ENCODE measurements at places on chromosomes 3 and 15.

GRCh38 chr3:77718311-77718710 is 678.4 kb downstream of the ROBO2 start:
- DNase-seq: no peak

GRCh38 chr3:185988816-185989175 is 51.0 kb upstream of the TRA2B start:
- DNase-seq: no peak

- DNase-seq: no peak
Measured at GRCh38 chr15:78993931-78994530, 49.2 kb upstream of the CTSH start.

GRCh38 chr15:57504599-57504940 is 87.1 kb upstream of the MYZAP start:
- no peak for DNase-seq

- DNase-seq: no peak
Measured at GRCh38 chr3:114451561-114452018, 157.8 kb downstream of the TIGIT start.

DNA sequence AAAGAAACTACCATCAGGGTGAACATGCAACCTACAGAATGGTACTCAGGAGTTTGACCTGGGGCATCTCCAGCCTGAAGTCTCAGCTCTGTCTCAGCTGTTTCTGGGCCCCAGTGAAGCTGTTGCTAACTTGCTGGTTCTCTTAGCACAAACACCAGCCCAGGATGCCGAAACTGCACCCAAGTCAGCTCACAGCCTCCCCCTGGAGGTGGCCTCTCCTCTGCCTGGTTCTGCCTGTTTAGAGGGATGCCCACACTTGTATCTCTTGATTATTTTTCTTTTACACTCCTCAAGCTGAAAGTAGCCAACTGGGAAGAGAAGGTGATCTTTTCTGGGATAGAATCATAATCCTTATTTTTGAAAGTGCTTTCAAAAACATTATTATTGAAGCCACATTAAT is 289.0 kb upstream of the RASGRP1 start:
- DNase-seq: peak; percentile 21

GRCh38 chr3:26752466-26752865 is 129.9 kb downstream of the LRRC3B start:
- DNase-seq: no peak

DNA sequence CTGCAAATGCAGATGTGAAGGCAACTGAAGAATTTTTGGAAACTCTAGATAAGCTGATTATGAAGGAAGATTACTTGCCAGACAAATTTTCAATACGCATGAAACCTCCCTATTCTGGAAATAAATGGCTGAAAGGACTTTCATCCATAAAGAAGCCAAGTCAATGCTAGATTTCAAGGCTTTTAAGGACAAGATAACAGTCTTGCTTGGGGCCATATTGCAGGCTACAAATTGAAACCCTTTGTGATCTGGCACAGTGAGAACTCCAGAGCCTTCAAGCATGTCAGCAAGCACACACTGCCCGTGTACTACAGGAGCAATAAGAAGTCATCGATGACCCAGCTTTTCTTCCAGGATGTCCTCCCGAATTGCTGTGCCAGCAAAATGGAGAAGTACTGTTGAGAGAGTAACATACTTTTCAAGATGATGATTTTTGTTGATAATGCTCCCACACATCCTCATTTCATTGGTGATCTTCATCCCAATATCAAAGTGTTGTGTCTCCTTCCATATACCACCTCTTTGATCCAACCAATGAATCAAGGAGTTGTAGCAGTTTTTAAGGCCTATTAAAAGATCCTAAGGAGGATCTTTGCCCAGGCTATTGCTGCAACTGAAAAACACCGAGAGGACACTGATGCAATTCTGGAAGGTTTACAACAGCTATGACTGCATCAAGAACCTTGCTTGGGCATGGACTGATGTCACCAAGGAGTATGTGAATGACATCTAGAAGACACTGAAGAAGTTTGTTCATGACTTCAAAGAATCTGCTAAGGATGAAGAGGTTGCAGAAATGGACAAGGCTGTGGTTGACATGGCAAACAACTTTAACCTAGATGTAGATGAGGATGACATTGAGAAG is 20.3 kb downstream of the CALML4 start:
- no peak for DNase-seq

- no peak for DNase-seq
Measured at GRCh38 chr3:110646496-110646895, 425.1 kb upstream of the NECTIN3 start.

GRCh38 chr3:37534940-37535339 is 326.7 kb upstream of the CTDSPL start:
- no peak for DNase-seq

GRCh38 chr15:99413955-99414754 is 151.6 kb upstream of the MEF2A start:
- no peak for DNase-seq

- DNase-seq: no peak
Measured at GRCh38 chr3:102464261-102464660, 29.4 kb downstream of the ZPLD1 start.

DNA sequence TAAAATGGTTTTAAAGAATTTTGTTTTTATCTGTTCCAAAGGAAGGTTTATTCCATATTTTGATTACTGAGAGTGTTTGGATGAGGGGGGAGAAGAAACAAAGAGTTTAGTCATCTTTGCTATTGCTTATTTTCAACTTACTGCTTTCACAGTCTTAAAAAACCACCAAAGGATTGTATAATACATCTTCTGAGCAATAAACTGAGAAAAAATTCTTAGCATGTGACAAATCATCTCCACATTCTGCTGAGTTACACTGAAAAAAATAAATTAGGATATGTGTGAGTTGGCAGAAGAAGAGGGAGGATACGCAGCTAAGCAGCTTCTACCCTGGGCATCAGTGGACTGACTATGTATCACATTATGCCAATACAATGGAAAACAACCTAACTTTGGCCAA is 23.2 kb upstream of the ACTC1 start:
- no peak for DNase-seq

DNA sequence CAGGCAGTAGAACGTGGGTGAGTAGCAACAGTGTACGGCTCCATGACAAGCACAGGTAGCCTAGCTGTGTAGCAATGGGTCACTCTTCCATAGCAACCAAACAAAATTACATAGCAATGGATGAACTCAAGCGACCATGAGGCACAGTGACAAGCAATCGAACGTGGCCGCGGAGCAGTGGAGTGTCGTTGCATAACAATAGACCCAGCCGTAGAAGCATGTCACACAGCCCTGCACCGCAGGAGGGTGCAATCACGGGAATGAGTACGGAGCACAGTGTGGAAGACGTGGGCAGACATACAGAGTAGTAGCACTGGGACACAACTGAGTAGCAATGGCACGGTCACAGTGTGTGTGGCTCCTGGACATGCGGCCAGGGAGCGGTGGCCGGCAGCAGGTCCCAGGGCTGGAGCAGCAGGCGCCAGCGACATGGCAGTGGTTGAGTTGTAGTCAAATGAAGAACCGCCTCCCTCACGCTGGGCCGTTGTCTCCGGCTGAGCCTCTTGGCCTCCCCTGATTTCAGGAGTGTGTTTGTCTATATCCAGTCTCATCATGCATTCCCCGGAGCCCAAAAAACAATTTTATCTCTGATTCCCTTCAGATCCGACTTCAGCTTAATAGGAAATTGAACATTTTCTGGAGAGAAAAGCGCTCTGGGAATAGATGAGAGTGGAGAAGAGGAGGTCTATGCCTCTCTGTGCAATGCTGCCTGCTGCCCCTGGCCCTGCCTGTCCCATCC is 64.1 kb downstream of the CCDC33 start:
- no peak for DNase-seq

DNA sequence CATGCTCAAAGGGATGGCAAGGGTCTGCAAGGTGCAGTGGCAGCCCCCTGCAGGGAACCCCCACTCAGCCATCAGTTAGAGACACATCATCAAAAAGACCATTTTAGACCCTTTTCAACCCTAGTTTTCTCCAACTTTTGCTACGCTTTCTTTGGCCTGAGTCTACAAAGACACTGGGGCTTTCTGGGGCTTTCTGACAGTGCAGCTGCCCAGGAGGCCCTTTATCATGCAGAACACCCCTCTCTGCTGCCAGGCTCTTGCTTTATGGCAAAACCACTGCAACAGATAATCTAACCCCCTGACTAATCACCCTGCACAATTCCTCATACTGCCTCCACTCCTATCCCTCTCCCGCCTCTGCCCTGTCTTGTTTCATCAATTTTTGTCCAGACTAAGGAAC is 2.4 kb downstream of the NMNAT3 start:
- no peak for DNase-seq

GRCh38 chr15:36584511-36584910 is 5.1 kb downstream of the CDIN1 start:
- no peak for DNase-seq

GRCh38 chr3:61929617-61930016 is 368.2 kb downstream of the PTPRG start:
- DNase-seq: no peak

- no peak for DNase-seq
Measured at GRCh38 chr15:74374648-74375302, 7.3 kb upstream of the CYP11A1 start.

- no peak for DNase-seq
Measured at GRCh38 chr3:138205527-138205926, 18.4 kb downstream of the ARMC8 start.

DNA sequence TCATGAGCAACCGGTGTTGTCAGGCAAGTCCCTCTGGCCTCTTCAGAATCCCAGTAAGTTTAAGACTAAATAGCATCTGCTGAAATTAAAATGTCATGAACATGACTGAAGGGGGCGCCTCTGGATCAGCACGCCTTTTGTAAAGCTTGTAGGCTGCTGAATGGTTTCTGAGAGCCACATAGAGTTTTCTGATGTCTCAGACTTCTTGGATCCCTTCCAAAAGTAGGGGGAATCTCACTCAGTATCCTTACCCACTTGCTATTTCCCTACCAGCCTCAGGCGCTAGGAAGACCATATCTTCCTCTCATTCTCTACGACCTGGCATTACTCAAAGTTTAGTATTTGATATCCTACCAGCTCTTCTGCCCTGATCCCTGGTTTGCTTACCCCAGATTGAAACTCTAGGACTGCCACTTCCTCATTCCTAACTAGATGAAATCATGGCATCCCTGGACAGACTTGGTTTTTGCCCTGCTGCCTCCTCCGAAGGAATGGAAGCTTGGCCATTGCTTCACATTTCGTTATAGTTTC is 62.7 kb upstream of the CD47 start:
- DNase-seq: peak; percentile 70

DNA sequence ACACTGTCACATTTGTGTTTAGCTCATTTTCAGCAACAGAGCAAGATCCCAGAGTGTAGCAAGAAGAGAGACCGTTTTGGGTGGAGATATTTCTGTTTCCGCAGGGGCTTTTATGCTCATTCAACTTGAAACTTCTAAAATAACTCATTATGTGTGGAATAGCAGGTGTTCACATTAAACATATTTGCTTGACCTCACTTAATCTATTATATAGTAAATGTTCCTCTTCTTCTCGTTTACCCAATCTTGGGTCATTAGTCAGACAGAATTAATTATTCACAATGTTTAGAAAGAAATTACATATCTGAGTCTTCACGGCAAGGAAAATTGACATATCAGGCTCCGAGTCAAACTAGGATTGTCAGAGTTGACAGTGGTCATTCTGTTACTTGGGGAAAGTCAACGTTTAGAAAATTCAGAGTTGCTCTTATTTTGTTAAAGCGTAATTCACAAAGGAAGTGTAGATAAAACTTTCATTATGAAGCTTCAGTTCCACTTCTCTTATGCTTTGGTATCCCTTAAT is 222.9 kb downstream of the TPRG1 start:
- peak; percentile 87 for DNase-seq

DNA sequence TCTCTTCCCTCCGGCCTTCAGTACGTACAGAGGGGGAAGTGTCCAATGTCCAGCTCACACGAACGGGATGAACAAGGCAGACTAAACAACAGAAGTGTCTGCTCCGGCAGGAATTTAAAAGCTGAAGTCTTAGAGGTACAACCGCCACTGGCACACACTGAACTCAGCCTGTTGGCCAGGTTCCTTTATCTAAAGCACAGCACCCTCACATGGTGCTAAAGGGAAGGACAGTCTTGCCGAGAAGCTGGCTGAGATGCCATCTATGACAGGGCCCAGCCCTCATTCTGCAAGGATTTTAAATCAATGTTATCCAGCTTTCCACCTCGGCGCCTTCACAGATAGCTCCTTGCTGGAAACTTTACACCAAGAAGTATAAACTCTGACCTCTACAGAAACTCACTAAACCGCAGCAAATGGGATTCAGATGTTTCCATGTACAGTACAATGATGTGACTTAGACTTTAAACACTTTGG is 2.8 kb downstream of the ADAMTS17 start:
- DNase-seq: peak; percentile 61

GRCh38 chr15:77312523-77312922 is 107.4 kb downstream of the PEAK1 start:
- no peak for DNase-seq

DNA sequence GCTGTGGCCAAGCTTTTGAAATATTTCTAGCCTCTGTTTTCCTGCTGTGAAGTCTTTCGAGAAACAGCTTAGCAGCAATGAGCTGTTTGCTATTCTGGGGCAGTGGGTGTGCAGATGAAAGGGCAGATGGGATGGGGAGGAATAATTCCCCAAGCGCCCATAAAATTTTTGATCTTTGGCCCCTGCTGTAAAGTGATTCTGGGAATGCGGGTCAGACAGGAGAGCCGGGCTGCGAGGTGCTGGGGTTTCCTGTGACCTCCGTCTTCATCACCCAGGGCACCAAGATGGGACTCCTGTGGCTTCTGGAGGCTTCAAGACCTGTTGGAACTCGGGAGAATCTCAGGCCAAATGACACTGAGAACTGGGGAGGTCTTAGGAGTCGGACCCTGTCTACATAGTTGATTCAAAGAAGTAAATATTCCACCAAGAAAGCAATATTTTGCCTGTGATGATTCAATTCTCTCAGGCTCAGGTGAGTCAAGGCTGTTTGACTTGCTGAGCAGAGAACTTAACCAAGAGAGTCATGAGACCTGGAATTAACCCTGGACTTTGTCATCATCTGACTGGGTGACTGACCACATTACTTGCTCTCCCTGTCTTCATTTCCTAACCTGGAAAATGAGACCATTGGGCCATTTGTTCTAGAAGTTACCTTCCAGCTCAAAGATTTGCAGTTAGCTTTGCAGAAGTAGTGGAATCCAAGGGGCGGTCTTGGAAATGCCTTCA is 86.4 kb downstream of the POLR2M start:
- no peak for DNase-seq

DNA sequence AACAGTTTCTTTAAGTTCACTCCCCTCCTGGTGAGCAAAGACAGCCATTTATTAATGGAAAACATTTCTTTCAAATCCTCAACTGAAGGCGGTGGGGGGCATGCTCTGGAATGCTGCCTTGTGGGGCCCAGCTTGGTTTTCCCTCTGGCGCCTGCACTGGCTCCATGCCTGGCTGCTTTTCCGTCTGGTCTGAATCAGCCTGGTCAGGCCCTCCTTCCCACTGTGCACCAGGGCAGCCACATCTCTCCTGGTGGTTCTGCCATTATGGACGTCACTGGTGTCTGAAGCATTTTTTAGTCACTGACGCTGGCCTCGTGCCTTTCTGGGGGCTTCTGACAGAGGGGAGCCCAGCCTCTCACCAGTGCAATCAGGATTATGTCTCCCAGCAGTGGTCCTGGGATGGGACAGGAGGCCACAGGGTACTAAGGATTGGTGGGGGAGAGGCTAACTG is 57.6 kb upstream of the APEH start:
- DNase-seq: no peak
